ENCODE measurements at places on chromosomes 4 and X. TPM values are rescaled to one million over a fixed set of nuclear protein-coding genes. Genes with fewer than 3 reads are reported as not detected.

GRCh38 chr4:6665320-6665654 is 24.8 kb downstream of the MRFAP1 start:
- peaks cover 3% of the 10 kb centered on the region for H3K4me1 ChIP-seq
- peaks cover 51% of the 10 kb centered on the region for H3K27me3 ChIP-seq
- no peak overlapping the region for H3K27ac ChIP-seq
- no peaks in the 10 kb centered on the region for H3K36me3 ChIP-seq
- no peak overlapping the region for H3K4me3 ChIP-seq

DNA sequence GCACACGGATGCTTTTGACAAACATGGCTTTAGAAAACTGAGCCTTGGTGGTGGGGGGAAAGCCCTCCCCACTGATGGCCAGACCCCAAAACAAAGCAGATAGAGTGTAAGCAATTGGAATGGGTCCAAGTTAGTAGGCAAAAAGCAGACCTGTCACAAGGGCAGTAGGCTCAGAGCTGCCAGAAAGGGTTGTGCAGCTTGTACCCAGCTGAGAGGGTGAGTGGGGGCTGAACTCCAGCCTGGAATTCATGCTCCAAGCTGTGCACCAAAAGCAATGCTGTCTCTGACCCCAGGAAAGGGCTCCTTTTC is 101.1 kb upstream of the TEX13D start:
- no peaks in the 10 kb centered on the region for H3K36me3 ChIP-seq
- H3K4me3 ChIP-seq: no peak overlapping the region
- H3K27me3 ChIP-seq: no peaks in the 10 kb centered on the region
- no peak for DNase-seq
- no peak overlapping the region for H3K27ac ChIP-seq
- H3K4me1 ChIP-seq: no peaks in the 10 kb centered on the region

Gene MAGIX
- polyA plus RNA-seq: 2.0 TPM

- peak; percentile 23 for DNase-seq
- H3K27ac ChIP-seq: peak overlapping the region; percentile 82
- peak overlapping the region; percentile 93 for H3K4me3 ChIP-seq
- H3K27me3 ChIP-seq: no peaks in the 10 kb centered on the region
- peaks cover 40% of the 10 kb centered on the region for H3K4me1 ChIP-seq
- H3K36me3 ChIP-seq: no peaks in the 10 kb centered on the region
Measured at GRCh38 chr4:173370130-173370476, 651 bp upstream of the SAP30 start.

DNA sequence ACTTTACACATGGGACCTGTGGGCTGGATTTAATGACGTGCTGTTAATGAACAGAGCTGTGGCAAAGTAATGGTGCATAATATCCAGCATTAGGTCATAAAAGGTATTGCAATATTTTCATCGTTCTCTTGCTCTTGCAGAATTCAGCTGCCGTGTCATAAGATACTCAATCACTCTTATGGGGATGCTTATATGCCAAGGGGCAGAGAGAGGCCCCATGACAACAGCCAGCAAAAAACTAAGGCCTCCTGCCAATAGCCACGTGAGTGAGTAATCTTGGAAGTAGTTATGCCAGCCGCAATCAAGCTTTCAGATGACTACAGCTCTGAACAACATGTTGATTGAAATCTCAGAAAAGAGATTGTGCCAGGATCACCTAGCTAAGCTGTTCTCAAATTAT is 616.9 kb downstream of the FSTL5 start:
- H3K4me1 ChIP-seq: no peaks in the 10 kb centered on the region
- no peak for DNase-seq
- no peaks in the 10 kb centered on the region for H3K27me3 ChIP-seq
- H3K36me3 ChIP-seq: no peaks in the 10 kb centered on the region

Gene PAK3
- not detected for polyA plus RNA-seq

Gene XIAP
- polyA plus RNA-seq: 2.1 TPM

Gene PPP1R2C
- polyA plus RNA-seq: not detected

Gene F9
- polyA plus RNA-seq: not detected

DNA sequence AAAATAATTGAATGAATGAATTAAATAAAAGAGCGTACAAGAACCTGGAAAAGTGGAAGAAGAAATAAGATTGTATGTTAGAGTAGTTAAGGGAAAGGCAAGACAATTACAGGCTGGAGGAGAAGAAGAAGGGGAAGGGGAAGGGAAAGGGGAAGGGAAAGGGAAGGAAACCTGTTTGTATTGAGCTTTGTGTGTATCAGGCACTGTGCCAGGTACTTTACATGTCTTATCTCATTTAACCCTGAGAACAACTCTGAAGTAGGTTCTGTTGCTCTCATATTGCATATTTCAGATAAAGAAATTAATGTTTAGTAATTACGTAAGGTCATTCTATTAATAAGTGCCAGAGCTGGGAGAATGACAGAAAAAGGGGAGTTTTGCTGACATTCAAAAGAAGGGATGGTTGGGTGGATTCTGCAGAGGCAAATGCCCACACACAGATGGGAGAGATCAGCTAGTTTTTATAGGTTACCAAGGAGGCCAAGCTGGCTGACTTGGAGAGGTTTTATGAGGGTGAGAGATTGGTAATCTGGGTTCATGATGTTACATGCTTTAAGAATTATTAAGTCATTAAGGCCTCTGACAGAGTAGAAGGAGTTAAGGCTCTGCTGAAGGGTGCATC is 92.3 kb upstream of the LCORL start:
- no peaks in the 10 kb centered on the region for H3K36me3 ChIP-seq
- H3K27ac ChIP-seq: no peak overlapping the region
- H3K4me1 ChIP-seq: no peaks in the 10 kb centered on the region
- no peak overlapping the region for H3K4me3 ChIP-seq

All from CD14-positive monocyte (primary cell).